ENCODE measurements at places on chromosomes 13 and 19.

DNA sequence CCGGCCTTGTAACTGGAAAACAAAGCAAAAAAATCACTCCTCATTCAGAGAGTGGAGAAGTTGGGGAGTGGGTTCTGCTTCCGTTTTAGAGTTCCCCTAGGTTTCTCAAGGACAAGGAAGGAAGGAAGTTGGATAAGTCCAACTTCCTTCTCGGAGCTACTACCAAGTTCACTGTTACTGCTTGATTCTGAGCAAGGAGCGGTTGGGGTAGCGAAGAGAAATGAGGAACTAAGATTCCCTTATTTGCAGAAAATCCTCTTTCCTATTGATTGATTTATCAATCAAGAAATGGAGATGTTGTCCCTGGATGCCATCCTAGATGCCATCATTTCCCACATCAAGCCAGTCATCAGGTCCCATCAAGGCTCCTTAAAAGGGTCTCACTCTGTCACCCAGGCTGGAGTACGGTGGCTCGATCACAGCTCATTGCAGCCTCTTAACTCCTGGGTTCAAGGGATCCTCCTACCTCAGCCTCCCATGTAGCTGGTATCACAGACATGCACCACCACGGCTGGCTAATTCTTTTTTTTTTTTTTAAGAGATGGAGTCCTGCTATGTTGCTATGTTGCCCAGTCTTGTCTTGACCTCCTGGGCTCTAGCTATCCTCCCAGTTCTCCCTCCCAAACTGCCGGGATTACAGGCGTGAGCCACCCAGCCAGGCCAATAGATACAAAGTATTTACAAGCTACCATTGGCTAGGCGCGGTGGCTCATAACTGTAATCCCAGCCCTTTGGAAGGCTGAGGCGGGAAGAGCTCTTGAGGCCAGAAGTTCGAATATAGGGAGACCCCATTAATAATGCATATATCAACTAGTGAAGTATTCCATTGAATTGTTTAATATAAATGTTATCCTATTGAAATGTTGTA lies 809 bp upstream of the B9D2 start:
- DNase-seq = no peak

DNA sequence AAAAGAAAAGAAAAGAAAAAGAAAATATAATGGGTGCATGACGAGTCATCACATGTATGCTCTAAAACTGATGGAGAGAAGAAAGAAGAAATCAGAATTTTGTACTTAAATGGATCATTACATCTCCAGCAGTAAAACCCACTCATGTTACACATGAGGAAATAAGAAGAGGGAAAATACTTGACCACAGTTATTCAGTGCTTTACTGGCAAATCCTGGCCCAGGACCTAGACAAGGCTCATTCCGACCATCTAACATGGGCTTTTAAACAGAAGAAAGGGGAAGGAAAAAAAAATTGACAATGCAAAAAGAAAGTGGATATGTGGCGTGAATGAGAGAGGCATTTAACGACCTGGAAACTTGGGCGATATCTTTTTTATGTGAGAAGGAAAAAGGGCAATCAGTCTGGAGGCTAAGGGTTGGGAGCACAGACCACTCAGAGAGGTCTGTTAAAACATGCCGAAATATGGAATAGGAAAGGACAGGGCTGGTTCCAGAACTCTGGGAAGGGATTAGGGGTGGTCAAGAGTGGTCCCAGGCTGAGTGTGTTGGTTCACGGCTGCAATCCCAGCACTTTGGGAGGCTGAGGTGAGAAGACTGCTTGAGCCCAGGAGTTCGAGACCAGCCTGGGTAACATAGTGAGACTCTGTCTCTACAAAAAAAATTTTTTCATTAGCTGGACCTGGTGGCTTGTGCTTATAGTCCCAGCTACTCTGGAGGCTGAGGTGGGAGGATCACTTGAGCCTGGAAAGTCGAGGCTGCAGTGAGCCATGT lies 1.6 kb downstream of the SIGLECL1 start:
- DNase-seq = no peak

DNA sequence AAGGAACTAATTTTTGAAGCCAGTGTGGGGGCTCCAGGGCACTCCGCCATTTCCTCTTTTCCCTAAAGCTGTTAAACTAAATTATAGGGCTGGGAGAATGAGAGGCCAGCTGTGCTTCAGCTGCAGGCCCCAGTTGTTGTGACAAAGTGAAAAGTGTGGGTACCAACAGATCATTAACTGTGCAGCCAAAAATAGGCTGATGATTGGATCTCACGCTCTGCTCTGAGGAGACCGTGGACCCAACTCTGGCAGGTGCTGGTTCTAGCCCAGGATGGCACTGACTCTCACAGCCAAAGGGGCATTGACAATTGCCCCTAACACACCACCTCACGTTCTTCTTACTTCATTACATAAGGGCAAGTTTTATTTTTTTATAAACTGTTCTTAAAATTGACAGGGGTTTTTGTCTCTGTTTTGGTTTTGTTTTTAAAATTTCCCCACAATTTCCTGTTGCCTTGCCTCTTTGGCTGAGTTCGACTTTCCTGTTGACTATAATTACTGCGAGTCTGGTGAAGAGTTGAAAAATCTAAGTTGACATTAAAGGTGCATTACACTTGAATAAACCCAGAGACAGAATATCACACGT lies 391.0 kb downstream of the FGF9 start:
- DNase-seq = peak; percentile 77

DNA sequence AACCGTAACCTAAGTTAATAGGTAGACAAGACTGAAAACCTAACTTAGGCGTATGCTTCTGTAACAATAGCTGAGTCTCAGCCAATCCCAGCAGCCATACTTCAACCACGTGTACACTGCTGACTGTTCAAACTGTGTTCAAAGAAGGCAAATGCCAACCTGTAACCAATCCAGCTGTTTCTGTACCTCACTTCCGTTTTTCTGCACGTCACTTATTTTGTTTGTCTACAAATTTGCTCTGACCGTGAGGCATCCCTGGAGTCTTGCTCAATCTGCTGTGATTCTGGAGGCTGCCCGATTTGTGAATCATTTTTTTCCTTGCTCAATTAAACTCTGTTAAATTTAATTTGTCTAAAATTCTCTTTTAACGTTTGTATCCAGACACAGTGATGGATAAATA lies 59.2 kb downstream of the EDNRB start:
- no peak for DNase-seq

GRCh38 chr13:23445794-23446193 lies 12.3 kb upstream of the SACS start:
- DNase-seq = no peak

GRCh38 chr19:18857223-18857622 lies 25.5 kb downstream of the UPF1 start:
- no peak for DNase-seq

- no peak for DNase-seq
Measured at GRCh38 chr19:29971002-29971401, 29.0 kb downstream of the URI1 start.

DNA sequence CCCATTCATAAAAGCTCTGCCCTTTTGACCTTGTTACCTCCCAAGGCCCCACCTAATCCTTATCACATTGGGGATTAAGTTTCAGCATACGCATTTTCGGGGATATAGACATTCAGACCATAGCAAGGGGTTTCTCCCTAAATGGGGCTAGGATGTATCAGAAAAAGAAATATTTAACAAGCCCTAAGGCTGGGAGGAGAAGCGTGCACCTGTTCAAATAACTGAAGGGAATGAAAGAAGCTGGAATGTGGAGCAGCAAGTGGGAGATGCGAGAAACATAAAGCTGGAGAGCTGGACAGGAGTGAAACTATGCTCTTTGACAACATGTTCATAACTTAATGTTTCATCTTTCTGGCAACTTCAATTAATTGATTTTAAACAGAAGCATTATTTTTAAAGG lies 811.8 kb upstream of the GPC6 start:
- DNase-seq = no peak

DNA sequence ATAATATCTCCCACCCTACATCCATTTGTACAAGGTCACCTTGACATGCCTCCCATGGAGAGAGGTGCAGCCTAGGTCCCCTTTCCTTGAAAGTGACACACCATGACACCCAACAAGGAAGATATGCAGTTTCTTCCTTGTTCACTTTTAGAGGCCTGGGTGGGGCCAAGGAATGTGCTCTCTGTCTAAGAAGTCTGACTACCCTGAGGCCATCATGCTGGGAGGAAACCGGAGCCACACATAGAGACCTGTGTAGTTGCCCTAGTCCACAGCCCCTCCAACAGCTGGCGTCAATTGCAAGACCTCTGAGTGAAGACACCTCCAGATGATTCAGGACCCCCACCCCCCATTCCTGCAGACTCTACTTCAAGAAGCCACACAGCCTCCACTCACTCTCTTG lies 11.0 kb downstream of the SYDE1 start:
- DNase-seq = no peak

GRCh38 chr13:25802579-25802978 lies 249.2 kb downstream of the SHISA2 start:
- no peak for DNase-seq

DNA sequence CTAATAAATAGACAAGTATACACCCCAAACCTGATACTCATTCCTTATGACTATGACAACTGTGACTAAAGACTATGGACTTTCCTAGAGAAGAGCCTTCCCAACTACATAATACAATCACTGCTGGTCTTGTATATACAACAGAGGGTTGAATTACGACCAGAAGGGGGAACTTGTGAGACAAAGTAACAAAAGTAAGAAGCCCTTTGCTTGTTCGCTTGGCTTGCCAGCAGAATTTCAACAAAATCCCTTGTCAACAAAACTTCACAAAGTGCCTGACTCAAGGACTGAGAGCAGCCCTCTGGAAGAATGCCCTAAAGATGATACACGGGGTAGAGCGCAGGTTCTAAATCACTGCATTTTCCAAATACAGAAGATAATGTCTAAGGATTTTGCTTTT lies 99.4 kb downstream of the WASF3 start:
- no peak for DNase-seq

DNA sequence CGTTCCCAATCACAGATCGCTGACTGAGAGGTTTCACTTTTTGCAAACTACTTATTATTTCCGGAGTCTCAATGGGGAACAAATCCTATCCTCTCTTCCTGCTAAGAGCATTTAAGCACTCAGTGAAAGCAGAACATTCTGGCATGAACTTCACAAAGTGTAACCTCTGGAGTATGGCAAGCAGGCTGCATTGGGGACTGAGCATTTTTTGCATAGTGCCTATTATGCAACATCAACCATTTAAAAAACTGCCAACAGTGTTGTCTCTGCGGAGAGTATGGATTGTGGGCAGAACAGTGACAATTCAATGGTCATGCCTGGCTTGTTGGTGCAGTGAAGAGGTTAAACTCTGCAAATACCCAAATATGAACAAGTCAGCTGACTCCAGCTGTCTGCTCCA lies 484.6 kb downstream of the OLFM4 start:
- no peak for DNase-seq

DNA sequence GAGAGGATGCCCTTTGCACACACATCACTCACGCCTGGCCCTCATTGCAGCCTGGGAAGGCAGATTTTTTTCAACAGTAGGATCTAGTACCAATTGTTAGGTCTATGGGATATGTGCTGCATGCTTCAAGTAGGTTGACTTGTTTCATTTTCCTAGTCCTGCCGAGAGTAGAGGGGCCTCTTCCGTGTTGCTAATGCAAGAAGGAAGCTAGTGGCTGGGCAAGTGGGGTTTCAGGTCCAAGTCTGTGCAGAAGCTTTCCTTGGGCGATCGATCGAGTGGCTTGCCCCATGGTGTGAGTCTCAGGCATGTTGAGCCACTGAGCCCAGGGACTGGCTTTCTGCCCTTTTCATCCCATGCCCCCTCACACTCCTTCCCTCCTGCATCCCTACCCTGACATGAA lies 13.7 kb downstream of the ILF3 start:
- no peak for DNase-seq

DNA sequence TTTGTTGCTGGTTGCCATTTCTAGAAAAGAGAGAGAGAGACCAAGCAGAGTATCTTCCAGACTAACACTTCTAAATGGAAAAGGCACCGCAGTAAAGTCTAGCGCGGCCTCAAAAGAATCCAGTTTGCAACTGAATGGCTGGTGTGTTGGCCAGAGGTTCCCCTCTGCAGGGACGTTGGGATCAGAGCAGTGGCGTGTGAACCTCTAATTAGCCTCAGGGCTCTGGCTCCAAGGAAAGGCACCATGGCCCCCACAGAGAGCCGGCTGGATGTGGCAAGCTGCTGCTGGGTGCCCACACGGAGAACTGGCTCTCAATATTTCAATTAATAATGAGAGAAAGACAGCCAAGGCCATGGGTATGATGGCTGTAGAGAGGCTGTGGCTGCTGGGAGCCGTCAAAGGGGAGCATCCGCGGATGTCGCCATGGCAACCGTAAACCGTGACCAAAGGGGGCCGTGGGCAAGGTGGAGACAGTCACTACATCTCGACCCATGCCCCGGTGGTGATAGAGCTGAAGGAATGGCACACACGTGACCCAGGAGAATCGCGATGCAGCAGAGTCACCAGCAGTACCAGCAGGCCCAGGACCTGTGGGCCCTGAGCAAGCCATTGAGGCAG lies 9.5 kb downstream of the VSTM2B start:
- DNase-seq = no peak

DNA sequence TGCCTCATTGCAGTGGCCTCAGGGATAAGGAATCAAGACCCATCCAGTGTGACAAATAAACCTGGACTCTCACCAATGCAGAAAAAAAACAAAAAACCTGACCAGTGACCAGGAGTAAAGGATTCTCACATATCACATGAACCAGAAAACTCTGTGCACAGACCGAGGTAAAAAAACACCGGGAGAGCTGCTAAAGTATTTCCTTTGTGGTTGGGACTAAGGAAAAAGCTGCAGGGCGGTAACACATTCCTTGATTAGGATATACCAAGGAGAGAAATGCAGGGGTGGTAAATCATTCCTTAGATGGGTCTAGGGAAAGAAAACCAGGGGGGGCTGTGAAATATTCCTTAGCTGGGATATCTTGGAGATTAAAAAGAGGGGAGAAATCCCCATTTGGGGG lies 64.8 kb upstream of the ZNF85 start:
- DNase-seq = no peak

GRCh38 chr13:38483623-38484022 lies 134.0 kb downstream of the UFM1 start:
- DNase-seq = no peak

- no peak for DNase-seq
Measured at GRCh38 chr13:95256091-95256490, 45.2 kb downstream of the ABCC4 start.

- DNase-seq = peak; percentile 67
Measured at GRCh38 chr19:2289714-2290435, 7.9 kb upstream of the PEAK3 start.

DNA sequence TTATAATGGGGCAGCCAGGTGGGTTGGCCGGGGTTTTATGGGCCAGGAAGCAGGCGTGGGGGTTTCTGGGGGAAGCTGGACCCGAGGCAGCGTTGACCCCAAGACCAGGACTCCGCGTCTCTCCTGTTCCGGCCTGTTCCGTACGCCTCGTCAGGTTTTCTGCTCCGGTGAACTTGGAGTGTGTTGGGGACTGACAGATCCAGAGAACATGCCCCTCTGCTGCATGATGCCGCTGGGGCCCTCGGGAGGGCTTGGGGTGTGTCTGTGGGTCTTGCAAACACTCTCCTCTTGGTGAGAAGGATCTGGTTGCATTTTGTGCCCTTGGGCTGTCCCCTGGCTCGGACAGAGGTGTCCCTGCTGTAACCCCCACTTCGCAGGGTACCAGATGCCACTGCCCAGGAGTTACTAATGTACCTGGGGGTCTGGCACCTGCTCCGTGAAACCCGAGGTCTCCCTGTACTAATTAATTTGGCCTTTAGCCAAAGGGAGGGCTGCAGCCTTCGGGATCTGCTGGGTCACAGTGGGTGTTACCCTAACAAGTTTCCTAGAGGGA lies 15.6 kb downstream of the KDM4B start:
- no peak for DNase-seq
